ENCODE measurements at places on chromosomes 3 and 15. TPM values are rescaled to one million over a fixed set of nuclear protein-coding genes. Genes with fewer than 3 reads are reported as not detected.

DUOXA2 gene
- total RNA-seq: not detected

FAM174B gene
- total RNA-seq: 1.9 TPM

GABRB3 gene
- total RNA-seq: not detected

CFAP44 gene
- total RNA-seq: 2.7 TPM

SUSD5 gene
- 0.13 TPM for total RNA-seq

USF3 gene
- total RNA-seq: 9.2 TPM

THSD4 gene
- total RNA-seq: 50.6 TPM

ATP13A5 gene
- not detected for total RNA-seq

NIT2 gene
- total RNA-seq: 35.6 TPM

ATP10A gene
- 73.1 TPM for total RNA-seq

CCDC33 gene
- total RNA-seq: not detected

GOLGA6B gene
- total RNA-seq: not detected

PIGX gene
- total RNA-seq: 37.3 TPM

SLC2A2 gene
- total RNA-seq: not detected

DNAH1 gene
- 4.0 TPM for total RNA-seq

LMLN gene
- total RNA-seq: 3.4 TPM

GPR62 gene
- not detected for total RNA-seq

AMIGO3 gene
- not detected for total RNA-seq
